ENCODE measurements at places on chromosomes 12 and 14.

DNA sequence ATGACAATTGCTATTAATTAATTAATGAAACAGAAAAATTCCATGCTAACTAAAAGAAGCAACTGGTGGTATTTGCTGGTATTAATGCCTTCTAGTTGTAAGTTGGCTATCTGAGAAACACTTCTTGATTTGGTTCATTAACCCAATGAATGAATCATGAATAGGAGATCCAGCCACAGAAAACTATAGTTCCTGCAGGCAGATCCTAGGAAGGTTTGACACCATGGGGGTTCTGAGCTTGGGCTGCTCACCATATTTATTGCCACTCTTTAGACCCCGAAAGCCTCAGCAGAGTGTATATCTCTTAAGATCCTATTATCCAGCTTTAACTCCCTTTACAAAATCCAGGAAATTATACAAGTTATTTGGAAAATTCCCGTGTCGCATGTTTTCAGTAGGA is 81.4 kb upstream of the REP15 start:
- DNase-seq: no peak

GRCh38 chr12:113088971-113089756 is 32.6 kb downstream of the DTX1 start:
- no peak for DNase-seq

- no peak for DNase-seq
These were observed 521.3 kb upstream of the TMEM132C start for GRCh38 chr12:127745469-127746212.

DNA sequence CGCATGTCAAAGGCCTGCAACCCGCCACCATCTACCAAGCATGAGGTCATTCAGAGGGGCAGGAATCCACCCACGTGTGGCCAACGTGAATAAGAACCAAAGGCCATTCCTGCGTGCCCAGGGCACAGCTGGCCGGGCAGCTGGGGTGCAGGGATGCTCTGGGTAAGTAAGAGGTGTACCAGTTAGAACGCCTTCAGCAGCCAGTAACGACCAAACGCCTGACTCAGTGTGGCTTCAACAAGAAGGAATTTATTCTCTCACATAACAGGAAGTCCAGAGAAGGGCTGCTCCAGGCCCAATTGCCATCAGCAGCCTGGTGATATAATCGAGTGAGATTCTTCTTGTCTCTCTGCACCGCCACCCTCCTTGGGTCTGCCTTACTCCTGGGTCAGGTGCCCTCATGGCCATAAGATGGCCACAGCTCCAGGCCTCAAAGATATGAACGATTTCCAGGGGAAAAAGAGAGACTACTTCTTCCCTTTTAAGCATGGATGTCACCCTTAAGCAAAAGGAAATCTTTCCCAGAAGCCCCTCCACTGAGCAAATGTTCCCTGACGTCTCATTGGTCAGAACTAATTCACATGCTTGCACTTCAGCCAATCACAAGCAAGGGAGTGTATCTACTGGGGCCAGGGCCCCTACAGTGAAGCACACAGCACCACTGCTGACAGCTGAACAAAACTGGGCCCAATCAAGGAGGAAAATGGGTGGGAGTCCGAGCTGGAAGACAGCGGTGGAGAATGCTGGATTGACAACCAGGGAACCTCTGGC is 7.3 kb downstream of the TTC7B start:
- DNase-seq: no peak

DNA sequence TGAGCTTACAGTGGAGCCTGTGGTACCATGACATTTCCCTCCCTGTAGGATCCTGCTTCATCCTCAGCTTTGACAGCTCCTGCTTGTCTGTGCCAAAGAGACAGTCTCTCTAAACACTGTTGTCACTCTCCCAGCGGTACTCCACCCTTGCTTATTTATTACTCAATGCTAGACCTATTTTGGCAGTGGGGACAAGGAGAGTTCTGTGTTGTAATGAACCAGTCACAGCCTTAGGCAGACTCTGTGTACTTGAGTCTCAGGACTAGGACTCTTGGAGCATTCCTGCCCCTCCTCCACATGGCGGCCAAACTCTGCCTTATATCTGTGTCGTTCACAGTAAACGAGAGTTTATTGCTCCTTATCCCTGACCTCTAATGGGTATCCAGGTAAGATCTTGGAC is 70.9 kb downstream of the PIK3C2G start:
- no peak for DNase-seq

DNA sequence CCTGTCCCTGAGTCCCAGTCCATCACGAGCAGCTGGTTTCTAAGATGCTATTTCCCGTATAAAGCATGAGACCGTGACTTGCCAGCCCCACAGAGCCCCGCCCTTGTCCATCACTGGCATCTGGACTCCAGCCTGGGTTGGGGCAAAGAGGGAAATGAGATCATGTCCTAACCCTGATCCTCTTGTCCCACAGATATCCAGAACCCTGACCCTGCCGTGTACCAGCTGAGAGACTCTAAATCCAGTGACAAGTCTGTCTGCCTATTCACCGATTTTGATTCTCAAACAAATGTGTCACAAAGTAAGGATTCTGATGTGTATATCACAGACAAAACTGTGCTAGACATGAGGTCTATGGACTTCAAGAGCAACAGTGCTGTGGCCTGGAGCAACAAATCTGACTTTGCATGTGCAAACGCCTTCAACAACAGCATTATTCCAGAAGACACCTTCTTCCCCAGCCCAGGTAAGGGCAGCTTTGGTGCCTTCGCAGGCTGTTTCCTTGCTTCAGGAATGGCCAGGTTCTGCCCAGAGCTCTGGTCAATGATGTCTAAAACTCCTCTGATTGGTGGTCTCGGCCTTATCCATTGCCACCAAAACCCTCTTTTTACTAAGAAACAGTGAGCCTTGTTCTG is 41.6 kb downstream of the DAD1 start:
- no peak for DNase-seq

GRCh38 chr12:128613837-128614590 is 209.7 kb downstream of the SLC15A4 start:
- no peak for DNase-seq

- no peak for DNase-seq
These were observed 190.4 kb downstream of the ALG10 start for GRCh38 chr12:34212651-34213050.

- no peak for DNase-seq
These were observed 14.0 kb downstream of the GIT2 start for GRCh38 chr12:109982210-109982609.

- DNase-seq: no peak
These were observed 771.6 kb downstream of the RPS29 start for GRCh38 chr14:48814562-48814961.

DNA sequence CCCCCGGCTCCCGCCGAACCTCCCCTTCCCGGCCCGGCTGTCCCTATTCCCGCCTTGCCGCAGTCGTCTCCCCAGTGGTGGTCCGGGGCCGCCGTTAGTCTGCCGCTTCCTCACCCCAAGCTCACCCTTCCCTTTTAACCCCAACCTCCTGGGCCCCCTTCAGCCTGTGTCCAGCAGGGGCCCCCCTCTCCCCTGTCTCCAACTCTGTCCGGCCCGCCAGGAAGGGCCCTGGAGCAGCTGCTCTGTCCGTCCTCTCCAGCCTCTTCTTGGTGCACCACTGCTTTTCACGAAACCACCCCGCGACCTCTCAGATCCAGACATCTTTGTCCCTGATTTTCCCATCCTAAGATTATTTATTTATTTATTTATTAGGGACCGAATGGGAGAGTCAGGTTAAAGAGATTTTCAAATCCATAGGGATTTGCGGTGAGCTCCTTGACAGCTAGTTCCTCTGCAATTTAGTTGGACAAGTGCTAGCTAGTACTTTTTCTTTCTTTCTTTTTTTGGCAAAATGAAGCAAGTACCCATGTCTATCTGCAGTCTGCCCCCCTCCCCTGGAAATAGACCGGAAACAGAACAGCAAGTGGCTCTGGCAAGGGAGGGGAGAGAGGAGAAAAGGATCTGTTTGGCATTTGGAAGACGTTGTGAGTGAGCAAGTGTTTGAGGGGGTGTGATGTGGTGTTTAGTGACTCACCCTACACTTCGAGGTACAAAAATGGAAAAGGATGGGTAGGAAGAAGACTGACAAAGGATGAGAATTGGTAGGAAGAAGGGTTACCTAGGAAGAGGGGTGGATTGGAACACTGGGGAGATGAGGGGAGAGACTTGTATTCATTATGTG is 632 bp downstream of the UBR7 start:
- peak; percentile 69 for DNase-seq

- DNase-seq: no peak
These were observed 274.7 kb downstream of the ZFP36L1 start for GRCh38 chr14:68518166-68518565.

- no peak for DNase-seq
These were observed 101.9 kb downstream of the DACT1 start for GRCh38 chr14:58739674-58740073.

DNA sequence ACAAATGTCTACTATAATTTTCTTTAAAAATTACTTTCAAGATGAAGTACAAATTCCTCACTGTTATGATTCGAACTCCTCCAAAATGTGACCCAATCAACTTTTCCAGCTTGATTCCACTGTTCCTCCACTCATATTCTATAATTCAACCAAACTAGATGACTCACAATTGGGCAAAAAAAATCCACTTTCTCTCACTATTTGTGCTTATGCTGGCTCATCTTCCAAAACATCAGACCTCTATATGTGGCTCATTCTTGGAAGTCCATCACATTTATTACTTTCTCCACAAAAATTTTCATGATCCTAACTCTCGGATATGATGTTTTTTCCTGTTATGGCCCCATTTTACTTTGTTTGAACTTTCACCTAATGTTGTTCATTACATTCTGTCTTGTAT is 26.9 kb upstream of the RXYLT1 start:
- DNase-seq: no peak

DNA sequence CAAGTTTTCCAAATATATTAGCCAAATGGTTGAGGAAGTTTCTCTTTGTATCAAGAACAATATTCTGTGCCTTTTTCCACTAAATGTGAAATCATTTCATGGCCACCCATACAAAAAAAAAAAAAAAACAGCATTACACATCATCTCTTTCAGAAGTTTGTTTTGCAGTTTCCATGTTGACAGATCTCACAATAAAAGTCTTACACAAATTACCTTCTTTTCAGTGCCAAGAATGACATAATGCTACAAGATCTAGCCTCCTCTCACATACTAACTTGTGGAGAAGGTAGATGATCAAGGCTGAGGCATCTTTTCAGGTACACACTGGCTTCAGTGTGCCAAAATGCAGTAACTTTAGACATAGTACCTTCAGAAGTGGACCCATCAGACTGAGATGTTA is 35.3 kb downstream of the PRKD1 start:
- DNase-seq: no peak

DNA sequence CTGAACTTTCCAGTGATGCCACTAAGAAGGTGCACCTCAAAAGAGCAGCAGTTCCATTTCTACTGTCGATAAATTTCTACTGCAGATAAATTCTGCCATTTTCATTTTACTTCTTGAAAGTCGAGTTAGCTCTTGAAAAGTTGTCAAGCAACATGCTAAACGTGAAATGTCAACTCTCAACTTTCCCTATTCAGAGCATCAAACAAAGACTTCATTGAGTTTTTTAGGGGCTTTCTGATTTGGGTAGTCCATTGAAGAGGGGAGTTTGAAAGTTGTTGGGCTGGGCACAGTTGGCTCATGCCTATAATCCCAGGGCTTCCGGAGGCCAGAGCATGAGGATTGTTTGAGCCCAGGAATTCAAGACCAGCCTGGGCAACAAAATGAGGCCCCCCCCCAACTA is 59.4 kb upstream of the SYNE2 start:
- no peak for DNase-seq

GRCh38 chr12:104384141-104384880 is 72.4 kb upstream of the CHST11 start:
- no peak for DNase-seq

DNA sequence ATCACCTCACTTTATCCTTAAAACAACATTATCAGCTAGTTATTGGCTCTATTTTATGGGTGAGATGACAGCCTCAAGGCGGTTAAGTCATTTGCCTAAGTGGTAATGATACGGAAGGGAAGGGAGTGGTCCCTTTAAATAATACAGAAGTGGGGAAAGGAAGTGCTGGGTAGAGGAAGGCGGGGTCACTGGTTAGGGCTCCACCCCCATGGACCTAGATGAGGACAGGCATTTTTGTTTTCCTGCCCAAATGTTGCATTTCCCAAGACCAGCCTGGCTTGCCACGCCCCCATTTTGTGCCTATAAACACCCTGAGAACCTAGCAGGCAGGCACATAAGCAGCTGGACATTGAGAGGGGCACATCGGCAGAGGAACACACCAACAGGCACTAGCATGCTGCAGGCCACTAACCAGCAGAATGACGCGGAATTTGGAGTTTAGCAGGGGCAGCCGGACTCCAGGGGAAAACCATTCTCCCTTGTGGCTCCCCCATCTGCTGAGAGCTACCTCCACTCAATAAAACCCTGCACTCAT is 100.9 kb downstream of the EPS8 start:
- DNase-seq: peak; percentile 53

GRCh38 chr12:49298160-49298559 is 3.2 kb downstream of the PRPH start:
- peak; percentile 68 for DNase-seq

GRCh38 chr14:23601424-23601823 is 22.8 kb upstream of the JPH4 start:
- no peak for DNase-seq

GRCh38 chr12:41234692-41235091 is 46.6 kb downstream of the PDZRN4 start:
- no peak for DNase-seq

DNA sequence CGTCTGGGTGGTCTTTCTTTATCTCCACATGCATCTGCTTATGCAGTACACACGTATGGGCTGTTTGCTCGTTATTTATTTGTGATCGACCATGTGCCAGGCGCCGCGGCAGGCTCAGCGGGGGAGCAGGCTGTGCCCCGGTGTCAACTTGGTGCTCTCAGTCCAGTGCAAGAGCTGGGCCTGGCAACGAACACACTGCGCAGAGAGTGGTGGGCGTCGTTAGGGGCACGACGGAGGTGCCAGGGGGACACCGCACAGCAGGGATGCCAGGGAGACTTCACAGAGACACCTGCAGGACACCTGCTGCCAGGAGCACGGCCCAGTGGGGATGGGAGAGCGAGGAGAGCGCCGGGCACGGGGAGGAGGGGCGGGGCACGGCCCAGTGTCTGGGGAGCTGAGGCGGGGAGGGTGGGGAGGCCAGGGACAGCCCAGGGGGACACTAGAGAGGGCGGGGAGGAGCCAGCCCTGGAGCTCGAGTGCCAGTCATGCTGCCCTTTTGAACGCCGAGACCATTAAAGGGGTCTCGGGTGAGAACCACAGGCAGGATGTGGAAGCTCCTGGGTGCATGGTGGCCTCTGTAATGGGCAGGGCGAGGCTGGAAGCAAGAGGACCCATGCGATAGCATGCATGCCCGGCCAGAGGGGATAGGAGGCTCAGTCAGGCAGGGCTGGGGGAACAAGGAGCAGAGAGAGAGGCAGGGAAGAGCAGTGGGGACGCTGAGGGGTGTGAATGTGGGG is 652 bp upstream of the LRCOL1 start:
- no peak for DNase-seq

DNA sequence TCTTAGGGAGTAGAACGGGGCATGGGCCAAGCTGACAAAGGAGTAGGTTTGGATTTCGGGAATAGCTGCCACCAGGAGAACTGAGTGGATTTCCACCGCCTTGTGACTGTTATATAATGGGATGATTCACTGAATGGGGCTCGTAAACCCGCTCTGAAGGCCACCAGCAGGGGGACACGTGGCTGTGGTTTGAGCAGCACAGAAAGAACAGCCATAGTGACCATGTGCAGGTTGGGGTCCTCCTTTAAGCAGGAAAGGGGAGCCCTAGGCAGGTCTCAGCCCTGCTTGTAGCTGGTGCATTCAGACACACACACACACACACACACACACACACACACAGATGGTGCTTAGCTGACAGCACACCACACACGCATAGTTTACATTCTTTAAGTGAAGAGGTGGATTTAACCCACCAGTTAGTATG is 8.6 kb upstream of the ASB2 start:
- DNase-seq: peak; percentile 38

Measured in hematopoietic multipotent progenitor cell treated with erythropoietin and hydrocortisone succinate and interleukin-3 and kit ligand, for 6 days (in vitro differentiated cells).